ENCODE measurements at places on chromosomes 4 and X.
A peak's percentile ranks its signal among the peaks of the same experiment; 100 is the strongest.

GRCh38 chrX:79719568-79720231 lies 294.9 kb upstream of the TBX22 start:
- no peak for DNase-seq

DNA sequence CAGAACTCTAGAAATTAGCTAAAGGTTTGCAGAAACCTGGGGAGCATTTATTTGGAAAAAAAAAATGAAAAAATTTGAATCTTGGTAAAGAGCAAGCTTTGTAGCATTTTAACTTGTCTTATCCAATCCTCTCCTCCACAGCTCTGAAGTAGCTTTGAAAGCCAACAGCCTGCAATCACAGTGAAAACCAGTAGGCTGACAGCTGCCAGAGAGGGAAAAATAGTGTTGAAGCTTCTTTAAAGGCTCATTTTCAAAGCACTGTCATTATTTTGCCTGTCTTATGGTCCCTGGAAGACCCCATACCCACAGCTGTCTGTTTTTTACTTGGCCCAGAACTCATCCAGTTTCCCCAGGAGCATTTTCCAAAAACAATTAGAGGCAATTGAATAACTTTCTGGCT lies 230.8 kb upstream of the EDNRA start:
- no peak for DNase-seq

DNA sequence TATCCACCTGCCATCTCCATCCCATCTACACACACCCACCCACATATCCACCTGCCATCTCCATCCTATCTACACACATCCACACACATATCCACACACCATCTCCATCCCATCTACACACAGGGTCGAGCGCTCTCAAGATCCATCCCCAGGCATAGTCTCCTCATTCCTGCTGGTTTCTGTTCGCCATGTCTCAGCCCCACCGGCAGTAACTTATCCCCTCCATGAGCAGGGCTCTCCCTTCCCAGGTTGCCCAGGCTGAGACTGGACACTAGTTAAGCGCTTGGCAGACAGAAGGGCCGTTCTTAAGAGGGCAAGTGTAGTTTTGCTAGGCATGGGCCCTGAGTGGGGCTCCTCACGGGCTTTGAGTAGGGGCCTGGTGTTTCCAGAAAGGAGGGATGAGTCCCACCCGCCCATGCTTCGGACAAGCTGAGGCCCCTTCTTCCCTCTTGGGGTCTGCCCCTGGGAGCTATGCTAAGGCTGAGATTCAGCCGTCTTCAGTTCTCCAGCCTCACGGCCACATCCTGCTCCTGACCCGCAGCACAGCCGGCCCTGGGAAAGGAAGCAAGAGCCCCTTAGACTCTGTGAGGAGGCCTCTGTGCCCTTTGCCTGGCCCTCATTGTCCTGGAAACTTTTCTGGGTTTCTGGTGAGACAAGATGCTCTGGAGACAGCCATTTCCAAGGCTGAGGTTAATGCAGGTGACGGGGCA lies 20.4 kb downstream of the TMEM271 start:
- no peak for DNase-seq

DNA sequence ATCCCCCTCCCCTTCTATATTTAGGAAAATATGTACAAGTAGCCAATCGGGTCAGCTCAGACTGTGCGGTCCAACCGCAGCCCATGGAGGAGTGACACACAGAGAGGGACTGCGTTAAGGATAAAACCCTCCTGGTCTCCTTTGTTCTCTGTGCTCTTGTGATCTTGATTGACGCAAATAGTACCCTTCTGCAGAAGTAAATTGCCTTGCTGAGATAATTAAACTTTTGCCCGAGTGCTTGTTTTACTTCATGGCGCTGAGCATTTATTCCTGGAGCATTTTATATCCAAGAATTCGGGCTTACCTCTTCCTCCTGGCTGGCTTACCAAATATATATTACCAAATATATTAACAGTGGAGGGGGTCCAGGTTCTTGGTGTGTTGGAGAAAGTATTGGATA lies 184.2 kb downstream of the STAG2 start:
- no peak for DNase-seq

DNA sequence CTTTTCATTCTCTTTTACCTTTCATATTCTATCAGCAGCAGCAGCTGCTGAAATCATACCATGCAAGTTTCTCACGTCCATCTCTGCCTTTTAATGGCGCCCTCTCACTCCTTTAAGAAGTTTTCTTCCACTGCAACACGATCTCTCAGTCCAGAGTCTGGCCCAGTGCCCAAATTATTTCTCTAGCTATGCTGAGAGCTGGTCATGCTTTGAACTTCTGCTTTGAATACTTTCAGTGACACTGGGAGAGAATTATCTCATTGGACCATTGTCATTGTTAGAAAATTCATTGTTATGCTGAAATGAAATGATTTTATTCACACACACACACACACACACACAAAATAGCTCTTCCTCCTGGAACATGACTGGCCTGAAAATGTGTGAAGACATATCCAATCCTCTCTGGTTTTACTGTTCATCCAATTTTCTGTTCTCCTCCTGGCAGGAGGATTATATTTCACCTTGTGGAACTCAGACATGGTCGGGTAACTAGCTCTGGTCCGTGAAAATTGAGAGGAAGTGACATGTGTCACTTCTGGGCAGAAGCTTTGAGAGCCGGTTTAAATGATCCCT lies 1.3 kb upstream of the PDHA1 start:
- DNase-seq = no peak

DNA sequence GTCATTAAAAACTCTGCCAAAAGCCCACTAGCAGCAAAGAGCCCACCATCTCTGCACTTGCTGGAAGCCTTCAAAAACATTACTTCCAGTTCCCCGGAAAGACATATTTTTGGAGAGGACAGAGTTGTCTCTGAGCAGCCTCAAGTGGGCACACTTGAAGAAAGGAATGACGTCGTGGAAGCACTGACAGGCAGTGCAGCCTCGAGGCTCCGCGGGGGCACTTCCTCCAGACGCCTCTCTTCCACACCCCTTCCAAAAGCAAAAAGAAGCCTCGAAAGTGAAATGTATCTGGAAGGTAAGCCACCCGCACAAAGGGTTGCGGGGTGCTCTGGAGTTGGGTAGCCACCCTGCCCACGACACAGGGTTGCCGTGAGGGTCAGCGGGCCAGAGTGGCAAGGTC lies 25.9 kb downstream of the OFD1 start:
- no peak for DNase-seq

- peak; percentile 57 for DNase-seq
Observed at GRCh38 chr4:82739287-82740190, 59.1 kb downstream of the SCD5 start.

DNA sequence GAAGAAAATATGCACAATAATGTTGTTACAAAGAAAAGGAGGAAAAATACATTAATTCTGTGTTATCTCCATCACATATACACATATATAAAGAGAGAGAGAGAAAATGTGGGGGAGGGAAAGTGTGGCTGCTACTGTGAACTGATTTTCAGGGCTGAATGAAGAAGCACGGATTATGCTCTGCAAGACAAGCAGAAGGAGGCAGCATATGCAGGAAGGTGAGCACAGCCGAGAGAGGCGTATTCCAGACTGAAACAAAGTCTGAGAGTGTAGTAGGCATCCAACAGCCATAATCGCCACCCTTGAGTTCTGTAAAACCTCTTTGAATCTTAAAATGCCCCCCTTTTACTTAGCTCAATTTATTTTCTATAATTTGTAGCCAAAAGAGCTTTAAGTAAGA lies 1081.8 kb upstream of the GRID2 start:
- DNase-seq = no peak

GRCh38 chr4:15361529-15361928 lies 66.3 kb upstream of the C1QTNF7 start:
- no peak for DNase-seq

DNA sequence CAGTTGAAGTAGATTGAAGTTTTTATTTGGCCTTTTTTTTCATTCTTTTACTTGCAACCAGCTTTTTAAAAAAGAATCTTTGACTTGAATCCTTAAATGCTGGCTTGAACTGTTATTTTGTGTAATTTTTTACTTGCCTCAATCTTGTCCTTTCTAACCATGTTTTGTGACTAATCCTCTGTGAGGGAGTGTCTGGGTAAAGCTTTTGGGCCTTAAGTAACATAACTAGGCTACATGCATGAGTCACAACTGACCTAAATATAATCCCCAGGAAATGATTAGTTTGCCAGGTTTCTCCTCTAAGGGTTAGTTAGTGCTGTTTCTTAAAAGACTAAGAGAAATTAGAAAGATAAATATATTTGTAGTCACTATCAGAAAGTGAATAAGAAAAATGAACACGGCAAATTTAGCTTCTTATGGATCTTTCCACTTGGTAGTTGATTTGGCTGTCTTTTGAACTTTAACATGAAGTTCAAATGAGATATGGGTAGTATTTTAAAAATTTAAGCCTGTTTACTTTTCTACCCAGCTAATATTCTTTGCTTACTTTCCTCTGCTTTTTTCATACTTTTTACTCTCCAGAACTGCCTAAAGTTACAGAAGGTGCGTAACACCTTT lies 13.0 kb downstream of the EXOC1 start:
- no peak for DNase-seq

GRCh38 chrX:154827194-154828015 lies 7.1 kb downstream of the SMIM9 start:
- DNase-seq = no peak

Measured in stimulated activated CD4-positive, alpha-beta T cell treated with anti-CD3 and anti-CD28 coated beads, Interleukin-1b, Interleukin-23, amount 100 ng/mL, for 24 hours (primary cell).